ENCODE measurements at places on chromosomes 4 and X.

DNA sequence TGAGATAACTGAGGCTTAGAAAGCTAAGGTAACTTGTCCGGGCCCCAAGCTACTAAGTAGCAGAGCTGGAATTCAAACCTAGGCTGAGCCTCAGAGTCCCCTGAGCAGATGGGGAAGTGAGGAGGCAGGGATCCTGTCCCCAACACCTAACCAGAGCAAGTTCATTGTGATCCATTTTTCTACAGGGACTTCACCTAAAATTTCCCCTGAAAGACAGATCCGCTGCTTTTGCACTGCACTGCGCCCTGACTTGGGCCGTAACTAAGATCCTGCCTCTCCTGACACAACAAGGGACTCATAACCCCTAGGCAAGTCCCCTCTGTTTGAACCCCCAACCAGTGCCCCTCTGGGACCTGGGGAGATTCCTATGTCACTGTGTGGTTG is 25.6 kb upstream of the MTM1 start:
- DNase-seq, result no peak

GRCh38 chrX:105375816-105376215 is 155.3 kb upstream of the TEX13A start:
- no peak for DNase-seq

- DNase-seq, result no peak
These were observed 51.1 kb downstream of the GPC4 start for GRCh38 chrX:133364196-133364595.

GRCh38 chr4:85603437-85604336 is 128.7 kb downstream of the ARHGAP24 start:
- DNase-seq, result no peak

- DNase-seq, result no peak
These were observed 195.6 kb upstream of the TACR3 start for GRCh38 chr4:103915224-103915869.

DNA sequence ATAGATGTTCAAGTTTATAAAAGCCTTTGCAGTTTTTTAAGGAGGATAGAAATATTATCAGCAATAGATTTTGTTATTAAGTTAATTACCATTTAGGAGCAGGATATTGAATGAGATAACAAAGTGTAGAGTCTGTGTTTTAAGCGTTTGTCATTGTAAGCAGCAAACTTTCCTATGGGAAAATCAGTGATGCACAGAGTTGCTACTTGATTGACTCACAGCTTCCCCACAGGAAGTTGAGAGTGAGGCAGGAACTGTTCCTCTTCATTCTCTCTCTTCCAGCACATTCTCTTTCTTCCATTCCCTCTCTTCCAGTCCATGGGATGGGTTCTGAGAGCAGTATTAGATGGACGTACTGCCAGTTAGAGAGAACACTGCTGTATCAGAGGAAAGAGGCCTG is 867.7 kb upstream of the AGA start:
- DNase-seq, result no peak

- no peak for DNase-seq
These were observed 1.5 kb downstream of the ITM2A start for GRCh38 chrX:79365591-79365990.

DNA sequence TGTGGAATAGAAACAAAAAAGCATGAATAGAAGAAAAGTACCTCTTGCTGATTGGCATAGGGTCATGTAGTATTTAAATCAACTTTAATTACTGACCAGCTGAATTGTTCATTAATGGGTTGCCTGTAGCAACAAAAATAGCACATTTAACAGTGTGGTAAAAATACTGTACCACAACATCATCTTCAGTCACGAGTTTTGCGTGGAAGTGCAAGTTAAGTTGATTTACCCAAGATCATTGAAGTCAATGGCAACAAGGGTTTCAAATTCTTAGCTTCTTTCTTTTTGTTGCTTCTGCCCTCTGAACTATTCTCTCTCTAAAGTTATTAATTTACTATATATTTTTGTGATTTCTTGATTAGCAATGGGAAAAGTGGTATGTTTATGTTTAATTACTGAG is 526.6 kb downstream of the C4orf33 start:
- no peak for DNase-seq

- DNase-seq, result no peak
These were observed 50.9 kb downstream of the RTL5 start for GRCh38 chrX:72080800-72081199.

- no peak for DNase-seq
These were observed 384.8 kb downstream of the AFF2 start for GRCh38 chrX:148885203-148885602.

GRCh38 chr4:4388836-4389575 is 2.1 kb downstream of the NSG1 start:
- no peak for DNase-seq

DNA sequence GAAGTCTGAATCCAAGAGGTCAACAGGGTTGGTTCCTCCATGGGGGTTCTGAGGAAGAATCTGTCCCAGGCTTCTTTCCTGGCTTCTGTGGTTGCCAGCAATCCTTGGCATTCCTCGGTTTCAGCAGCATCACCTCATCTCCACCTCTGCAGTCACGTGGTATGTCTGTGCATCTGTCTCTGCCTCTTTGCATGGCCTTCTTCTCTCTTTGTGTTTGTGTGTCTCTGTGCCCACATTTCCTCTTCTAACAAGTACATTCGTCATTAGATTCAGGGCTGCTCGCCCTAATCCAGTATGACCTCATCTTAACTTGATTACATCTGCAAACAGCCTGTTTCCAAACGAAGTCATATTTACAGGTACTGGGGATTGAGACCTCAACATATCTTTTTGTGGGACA is 114.0 kb downstream of the BCOR start:
- no peak for DNase-seq

DNA sequence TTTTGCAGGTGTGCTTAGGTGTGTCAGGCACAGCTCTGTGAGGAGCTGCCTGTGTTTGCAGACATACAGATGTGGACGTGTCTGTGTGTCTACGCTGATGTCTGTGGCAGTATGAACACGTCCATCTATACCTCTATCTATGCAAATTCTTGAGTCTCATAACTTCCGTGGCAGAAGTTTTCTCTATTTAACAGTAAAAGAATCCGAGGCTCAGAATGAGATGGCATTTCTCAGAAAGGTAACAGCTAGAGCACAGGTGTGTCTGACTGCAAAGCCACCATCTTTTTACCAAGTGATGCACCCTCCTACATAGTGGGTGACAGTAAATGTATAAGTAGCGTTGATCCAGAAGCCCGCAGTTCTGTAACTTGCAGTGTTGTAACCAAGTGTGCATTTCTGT is 39.9 kb upstream of the CYP4V2 start:
- DNase-seq, result no peak

GRCh38 chr4:185956544-185956940 is 112.4 kb upstream of the TLR3 start:
- no peak for DNase-seq

DNA sequence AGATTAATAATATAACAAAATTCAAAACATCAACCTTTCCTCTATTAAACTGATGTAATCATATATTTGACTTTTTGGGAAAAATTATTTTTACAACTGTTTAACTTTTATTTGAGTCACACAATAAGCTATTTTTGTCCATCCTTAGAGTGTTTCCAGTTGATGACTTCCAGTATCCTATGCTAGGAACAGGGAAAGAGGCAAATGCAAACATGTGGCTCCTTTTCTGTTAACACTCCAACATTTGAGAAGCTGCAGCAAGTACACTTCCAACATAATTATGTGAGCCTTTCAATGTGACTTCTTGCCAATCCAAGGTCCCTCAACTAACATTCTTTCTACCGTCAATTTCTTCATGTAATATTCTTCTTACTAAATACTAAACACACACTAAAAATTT is 117.7 kb downstream of the PPA2 start:
- no peak for DNase-seq

DNA sequence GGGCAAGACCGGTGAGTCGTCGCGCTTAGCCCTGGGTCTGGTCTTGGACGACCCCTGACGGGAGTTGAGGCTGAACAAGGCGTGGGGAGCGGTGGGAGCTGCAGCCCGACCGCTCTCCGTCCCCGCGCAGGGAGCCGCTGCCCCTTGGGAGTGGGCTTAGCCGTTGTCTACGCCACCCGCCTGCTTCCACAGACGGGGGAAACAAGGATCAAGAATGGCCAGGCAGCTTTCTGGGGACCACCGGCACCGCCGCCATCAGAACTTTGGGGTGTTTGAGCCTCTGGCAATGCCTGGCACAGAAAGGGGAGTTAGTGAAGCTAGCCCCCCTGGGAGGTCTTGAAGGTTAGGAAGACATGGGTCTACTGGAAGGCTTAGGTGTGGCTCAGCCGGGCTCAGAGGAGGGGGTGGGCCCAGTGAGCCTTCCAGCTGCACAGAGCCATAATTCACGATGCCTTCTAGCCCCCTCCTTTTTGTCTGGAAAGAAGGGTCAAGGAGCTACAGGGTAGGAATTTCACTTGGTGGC is 583 bp downstream of the RASL11B start:
- peak; percentile 48 for DNase-seq

DNA sequence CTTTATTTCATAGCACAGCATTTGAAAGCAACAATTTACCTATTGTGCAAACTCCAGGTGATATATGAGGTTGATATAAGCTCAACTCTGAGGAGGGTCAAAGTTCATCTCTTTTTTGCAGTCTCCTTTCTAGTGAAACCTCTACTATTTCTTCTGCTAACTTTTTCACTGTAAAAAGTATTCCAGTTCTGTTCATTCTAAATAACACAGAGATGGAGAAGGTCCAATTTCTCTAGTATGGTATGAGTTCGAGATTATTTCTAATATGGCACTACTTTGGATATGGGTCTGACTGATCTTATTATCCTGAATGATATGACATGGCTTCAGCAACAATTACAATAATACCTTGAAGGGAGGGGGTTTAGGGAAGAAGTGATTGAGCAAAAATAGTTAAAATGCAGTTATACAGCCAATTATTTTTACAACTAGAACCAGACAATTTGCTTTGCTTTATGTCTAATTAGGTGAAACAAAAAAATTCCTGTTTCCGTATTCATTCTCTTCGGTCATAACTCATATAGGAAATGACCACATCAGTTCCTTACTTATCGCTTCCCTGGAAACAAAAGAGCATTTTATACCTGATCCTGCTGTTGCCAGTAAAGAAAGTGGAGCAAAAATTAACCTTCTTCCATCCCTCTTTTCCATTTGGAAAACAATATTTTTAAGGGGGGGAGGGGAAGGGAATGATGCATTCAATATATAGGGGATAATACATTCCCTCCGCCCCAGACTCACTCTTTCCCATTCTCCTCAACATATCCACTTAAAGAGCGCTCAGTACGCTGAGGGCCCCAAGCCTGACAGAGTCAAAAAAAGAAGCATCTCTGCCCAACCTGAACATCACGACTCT is 1.0 kb downstream of the TBC1D9 start:
- no peak for DNase-seq

- DNase-seq, result no peak
These were observed 3.9 kb downstream of the HMX1 start for GRCh38 chr4:8867624-8868320.

GRCh38 chr4:150867148-150867547 is 147.9 kb downstream of the LRBA start:
- DNase-seq, result peak; percentile 33

DNA sequence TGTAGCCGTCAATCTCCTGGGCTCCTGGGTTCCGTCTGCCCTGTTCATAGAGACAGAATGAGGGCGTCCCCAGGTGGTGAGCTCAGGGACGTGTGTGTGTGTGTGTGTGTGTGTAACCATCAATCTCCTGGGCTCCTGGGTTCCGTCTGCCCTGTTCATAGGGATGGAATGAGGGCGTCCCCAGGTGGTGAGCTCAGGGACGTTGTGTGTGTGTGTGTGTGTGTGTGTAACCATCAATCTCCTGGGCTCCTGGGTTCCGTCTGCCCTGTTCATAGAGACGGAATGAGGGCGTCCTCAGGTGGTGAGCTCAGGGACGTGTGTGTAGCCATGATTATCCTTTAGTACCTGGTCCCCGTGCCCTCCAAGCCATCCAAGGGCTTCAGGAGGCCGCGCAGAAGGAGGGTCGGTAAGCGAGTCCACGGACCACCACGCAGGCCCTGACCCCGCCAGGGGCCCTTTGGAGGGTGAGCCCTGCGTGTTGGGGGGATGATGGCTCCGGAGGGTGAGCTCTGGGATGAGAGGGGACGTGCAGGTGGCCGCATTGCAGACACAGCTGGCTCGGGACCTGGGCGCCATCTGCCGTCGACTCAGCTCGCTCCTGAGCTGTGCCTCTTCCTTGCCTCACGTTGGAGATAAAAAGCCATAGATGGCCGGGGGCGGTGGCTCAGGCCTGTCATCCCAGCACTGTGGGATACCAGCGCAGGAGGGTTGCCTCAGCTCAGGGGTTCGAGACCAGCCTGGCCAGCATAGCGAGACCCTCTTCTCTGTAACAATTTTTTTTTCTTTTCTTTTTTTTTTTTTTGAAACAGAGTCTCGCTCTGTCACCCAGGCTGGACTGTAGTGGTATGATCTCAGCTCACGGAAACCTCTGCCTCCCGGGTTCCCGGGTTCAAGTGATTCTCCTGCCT is 5.4 kb upstream of the GTPBP6 start:
- peak; percentile 53 for DNase-seq
